ENCODE measurements at places on chromosomes 1 and 21.

- DNase-seq, result no peak
Measured at GRCh38 chr1:74779750-74780149, 46.8 kb downstream of the TYW3 start.

DNA sequence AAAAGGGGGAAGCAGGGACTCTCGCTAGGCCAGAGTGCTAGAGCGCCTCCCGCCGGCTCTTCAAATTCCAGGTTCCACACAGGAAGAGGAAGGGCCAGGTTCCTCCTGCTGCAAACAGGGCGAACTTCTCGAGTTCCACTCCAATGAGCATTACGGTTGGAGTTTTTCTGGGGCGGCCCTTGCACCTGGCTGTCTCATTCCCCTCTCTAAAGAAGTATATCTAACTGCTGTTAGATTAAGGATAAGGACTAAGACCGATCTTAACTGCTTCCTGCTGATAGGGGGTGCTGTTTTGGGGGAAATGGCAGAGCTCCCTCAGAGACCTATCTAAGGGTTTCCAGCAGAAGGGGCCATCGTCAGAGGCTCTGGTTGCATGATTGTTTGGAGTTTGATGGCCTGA is 138.0 kb downstream of the RABGAP1L start:
- DNase-seq, result no peak

DNA sequence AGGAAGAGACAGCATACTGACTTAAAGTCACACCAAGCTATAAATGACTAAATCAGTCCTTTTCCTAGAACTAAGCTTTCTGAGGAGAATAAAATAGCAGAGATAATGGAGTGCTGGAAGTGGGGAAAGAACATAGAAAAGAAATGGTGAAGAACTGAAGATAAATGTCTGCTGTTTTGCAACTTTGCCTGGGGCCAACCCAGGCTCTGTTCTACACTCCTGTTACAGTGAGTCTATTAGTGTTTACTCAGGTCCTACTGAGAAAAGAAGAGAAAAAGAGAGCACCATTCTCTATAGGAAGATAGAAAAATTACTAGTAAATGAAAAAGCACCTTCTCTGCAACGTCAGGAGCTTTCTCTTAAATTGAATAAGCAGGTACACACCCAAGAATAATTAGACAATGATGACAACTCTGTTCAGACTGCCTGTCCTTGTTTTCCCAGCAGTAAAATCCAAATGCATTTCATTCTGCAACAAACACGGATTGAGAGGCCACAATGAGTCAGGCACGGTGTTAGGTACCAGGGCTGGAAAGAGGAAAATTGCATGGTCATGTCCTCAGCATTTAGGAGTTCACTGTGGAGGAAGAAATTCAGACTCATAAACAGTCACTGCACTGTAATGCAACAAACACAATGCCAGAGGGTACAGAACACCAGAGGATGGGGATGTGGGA is 139.4 kb upstream of the CAMK1G start:
- DNase-seq, result no peak

DNA sequence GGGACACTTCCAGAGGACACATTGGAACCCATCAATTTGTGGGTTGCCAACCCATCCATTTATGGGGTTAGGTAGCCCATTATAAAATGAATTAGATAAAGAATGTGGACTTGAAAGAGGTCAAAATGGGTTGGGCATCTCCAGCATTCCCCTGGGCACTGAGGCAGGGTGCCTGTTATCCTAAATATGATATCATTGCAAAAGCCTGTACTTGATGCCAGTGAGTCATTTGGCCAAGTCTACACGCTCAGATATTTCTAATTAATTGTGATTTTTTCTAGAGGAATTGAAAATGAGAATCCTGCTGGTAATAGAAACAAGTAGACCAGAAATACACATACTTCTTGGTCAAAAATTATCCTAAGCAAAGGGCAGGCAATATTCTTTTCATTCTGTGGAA is 21.9 kb upstream of the NBL1 start:
- DNase-seq, result no peak

DNA sequence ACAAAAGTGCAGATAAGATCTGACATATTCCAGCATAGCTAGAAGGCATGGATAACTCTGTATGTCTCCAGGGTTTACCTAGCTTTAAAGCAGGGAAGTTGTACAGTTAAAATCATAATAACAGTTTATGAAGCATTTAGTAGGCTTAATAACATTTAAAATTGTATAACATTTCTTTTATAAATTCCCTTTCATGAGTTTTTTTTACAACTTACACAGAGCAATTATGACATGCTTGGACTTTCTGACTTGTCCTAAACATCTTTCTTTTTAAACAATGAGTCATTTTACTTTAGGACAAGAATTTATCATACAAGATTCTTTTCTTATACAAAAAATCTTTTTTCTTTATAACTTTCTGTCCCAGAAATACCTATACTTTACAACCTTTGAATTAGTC is 408.5 kb upstream of the NEGR1 start:
- no peak for DNase-seq

DNA sequence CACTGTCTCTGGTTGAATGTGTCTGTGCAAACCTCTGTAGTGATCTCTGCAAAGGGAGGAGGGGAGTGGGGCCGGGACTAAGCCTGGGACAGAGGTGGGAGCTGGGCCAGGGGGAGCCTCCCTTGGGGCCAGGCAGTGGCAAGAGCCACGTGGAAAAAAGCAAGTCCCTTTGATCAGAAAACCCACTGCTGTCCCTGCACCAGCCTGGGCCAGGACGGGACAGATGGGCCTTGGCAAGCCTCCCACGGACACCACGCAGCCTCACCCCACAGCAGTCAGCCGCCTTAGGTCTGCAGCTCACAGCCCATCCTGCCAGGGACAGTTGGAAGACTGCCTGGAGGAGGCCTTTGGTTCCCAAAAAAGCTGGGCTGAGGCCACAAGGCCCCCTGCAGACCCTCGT is 11.7 kb upstream of the TRAPPC10 start:
- DNase-seq, result no peak

DNA sequence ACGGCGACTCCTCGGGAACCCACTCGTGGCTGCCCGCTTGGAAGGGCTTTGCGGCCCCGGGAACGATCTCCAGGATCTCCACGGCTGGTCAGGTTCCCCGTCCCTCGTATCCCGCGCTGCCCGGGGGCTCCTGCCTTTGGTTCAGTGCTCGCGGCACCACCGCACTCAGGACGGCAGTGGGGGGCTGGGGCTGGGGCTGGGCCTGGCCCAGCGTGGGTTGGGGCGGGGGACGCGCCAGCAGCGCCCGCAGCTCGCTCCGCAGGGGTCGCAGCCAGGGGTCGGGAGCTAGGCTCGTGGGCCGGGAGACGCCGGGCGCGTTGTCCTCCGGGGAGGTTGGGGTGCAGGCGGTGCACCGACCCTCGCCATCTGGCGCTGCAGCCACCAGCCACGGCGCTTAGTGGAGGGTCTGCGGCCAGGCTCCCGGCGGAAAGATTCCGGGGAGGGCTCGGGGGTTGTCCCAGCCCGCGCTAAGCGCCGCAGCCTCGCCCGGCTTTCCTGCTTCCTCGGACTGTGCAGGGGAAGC is 8.9 kb downstream of the SIM2 start:
- no peak for DNase-seq

- DNase-seq, result no peak
Measured at GRCh38 chr21:45509566-45510465, 32.4 kb downstream of the SLC19A1 start.

DNA sequence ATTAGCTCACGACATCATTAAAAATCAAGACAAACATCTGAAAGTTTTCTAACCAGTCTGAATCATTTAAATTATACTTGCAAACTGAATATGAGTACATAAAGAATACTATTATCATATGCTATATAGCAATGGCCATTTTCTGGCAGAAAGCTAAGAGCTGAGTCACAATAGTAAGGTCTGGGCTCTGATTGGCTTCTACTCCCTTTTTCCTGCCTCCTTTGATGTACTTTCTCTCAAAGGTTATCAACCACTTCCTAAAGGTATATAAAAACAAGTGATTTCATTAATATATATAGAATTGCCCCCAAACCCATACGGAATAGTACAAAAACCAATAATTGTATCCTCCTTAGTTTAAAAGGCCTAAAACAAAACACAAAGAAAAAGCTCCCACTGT is 7.0 kb downstream of the KCNA3 start:
- no peak for DNase-seq

GRCh38 chr1:67750691-67751054 is 65.7 kb downstream of the GADD45A start:
- DNase-seq, result no peak

GRCh38 chr1:20429296-20429695 is 56.7 kb downstream of the CAMK2N1 start:
- DNase-seq, result no peak

GRCh38 chr1:25039229-25039628 is 109.2 kb upstream of the RUNX3 start:
- no peak for DNase-seq

DNA sequence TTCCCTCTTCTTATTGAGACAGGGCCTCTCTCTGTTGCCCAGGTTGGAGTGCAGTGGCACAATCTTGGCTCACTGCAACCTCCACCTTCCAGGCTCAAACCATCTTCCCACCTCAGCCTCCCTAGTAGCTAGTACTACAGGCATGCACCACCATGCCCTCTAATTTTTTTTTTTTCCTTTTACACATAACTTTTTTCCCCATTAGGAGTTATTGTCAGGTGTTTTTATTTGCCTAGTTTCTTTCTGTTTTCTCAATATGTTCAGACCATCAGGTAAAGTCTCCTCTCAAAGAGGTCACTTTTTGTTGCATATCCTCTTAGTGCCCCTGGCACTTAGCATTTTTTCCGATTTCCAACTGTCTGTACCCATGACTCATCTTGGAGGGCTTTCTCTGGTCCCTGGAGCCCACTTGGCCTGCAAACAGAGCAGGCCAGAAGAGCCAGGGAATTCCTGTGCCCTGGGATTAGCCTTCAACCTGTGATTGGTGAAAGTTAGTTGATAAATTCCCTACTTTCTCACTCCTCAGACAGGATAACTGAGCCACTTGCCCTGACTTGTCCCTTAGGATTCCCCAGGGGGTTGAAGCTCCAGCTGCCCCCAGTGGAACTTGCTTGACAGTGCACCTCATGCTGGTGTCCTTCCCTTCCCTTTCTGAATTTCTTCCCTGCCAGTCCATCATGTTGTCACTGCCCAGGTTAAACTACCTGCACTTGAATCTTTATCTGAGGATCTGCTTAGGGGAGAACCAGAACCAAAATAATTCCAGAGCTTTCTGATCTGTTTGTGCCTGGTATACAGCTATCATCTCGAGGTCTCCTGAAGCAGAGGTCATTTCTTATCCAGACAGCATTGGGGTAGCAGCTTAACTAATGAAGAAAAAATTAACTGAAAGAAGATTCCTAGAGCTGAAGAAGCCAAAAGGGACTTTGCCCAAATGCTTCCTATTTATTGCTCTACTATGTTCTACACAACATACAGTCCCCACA is 2.4 kb downstream of the NTPCR start:
- peak; percentile 27 for DNase-seq

DNA sequence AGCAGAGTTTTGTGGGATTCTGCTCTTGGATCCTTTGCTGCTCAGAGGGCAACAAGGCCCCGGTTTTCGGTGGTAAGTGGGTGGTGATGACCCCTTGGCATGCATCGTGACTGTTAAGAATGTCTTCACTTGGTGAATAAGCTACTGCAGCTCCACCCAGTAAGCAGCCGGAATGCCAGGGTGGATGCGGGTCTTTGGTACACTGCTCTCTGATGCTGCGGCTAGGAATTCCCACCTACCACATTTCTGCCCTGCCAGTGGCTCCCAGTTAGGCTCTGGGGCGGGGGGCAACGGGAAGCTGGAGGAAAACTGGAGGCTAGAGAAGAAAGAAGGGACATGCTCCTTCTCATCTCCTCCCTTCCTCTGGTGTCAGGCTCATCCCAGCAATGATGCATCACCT is 180.4 kb upstream of the GALNT2 start:
- no peak for DNase-seq

DNA sequence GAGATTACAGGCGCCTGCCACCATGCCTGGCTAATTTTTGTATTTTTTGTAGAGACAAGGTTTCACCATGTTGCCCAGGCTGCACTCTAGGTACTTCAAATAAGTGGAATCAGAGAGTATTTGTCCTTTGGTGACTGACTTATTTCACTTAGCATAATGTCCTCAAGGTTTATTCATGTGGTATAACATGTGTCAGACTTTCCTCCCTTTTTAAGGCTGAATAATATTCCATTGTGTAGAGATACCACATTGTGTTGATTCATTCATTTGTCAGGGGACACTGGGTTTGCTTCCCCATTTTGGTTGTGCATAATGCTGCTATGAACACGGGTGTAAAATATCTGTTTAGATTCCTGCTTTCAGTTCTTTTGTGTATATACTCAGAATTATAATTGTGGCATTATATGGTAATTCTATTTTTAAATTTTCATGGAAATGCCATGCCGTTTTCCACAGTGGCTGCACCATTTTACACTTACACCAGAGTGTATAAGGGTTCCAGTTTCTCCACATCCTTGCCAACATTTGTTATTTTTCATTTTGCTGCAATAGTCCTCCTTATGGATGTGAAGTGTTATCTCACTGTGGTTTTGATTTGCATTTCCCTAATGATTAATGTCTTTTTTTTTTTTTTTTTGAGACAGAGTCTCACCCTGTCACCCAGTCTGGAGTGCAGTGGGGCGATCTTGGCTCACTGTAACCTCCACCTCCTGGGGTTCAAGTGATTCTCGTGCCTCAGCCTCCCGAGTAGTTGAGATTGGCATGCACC is 35.1 kb downstream of the IL6R start:
- no peak for DNase-seq

GRCh38 chr1:9596415-9597123 is 7.9 kb downstream of the TMEM201 start:
- DNase-seq, result no peak

GRCh38 chr21:35035581-35035980 is 13.5 kb downstream of the RUNX1 start:
- no peak for DNase-seq

GRCh38 chr1:207952617-207953542 is 42.0 kb upstream of the CD34 start:
- no peak for DNase-seq

DNA sequence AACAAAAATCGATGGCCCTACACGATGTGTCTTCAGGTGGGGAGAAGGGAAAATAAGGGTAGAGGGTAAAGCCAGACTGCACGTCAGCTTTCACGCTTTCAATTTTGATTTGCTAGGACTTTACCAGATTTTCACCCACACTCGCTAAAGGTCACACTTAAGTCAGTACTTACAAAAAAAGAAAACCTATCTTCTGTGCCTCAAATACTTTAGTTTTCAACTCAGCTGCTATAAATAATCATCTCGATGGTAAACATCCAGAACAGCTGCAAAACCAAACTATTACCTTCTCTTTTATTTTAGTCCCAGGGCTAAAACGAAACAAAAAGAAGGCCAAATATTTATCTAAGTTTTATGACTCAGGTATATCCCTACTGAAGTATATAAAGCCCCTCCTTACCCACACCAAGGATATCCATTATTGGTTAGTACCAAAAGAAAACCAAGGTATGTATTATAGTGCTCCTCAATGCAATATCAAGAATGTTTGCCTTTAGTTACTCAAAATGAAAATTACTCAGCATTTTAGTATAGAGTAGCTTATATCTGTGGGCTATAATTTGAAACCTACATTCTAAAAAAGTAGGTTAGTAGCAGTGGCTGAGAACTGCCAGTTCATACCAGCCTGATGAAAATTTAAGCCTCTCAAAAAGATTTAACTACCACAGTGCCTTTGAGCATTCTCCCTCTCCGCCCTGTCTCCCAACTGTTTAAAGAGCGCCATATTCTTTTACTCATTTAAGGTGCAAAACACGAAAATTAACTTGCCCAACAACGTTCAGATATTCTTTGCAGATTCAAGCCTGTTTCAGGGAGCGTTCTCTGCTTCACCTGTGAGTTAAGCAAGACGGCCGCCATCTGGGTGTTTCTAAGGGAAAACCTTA is 1.5 kb downstream of the CSDE1 start:
- DNase-seq, result no peak

Measured in neural crest cell (in vitro differentiated cells).